T-helper 17 cell (primary cell): ENCODE measurements at places on chromosomes 1 and 21.

DNA sequence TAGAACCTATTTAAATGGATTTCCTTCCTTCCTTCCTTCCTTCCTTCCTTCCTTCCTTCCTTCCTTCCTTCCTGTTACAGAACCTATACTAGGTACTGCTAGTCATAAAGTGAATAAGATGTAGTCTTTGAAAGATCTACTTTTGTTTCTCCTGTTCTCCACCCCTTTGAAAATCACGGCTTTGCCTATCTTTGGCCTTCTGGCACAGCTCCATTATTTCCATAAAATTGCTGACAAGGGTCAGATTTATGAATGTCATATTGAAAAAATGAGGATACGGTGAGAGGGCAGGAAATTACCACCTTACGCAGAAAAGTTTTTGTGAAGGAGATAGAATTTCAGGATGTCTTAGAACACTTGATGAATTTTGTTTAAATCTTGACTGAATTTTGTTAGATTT is 18.1 kb upstream of the HMCN1 start:
- no peak for DNase-seq

DNA sequence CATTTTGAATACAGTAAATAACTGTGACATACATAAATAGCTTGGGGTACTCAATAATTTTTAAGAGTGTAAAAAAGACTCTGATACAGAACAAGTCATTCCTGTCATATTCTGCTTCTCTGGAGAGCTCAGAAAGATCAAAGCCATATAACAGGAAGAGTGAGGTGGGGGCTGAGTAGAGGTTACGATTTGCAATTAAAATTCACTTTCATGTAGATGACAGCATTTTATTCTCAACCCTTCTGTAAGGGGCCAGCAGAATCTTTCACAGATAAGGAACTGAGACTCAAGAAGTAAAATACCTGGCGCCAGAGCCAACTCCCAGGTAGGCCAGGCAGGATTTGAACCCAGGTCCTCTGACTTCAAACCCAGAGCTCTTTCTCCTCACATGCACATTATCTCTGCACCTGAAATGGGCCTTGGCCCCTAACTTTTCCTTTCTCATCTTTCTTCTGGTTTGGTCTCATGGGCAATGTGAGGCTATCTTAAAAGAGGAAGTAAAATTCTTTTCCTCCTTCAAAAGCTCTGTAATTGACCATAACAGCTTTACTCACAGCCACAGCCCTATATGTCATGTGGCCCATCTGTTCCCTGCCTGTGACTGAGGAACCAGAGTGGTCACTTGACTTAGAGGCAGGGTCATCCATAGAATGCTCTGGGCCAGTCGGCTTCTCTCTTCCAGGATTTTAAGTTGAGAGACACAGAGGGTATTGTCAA is 80.9 kb upstream of the SYT6 start:
- no peak for DNase-seq

- no peak for DNase-seq
Measured at GRCh38 chr1:165259236-165259635, 97.3 kb downstream of the LMX1A start.

GRCh38 chr1:77506771-77507170 is 175.7 kb downstream of the ZZZ3 start:
- no peak for DNase-seq

DNA sequence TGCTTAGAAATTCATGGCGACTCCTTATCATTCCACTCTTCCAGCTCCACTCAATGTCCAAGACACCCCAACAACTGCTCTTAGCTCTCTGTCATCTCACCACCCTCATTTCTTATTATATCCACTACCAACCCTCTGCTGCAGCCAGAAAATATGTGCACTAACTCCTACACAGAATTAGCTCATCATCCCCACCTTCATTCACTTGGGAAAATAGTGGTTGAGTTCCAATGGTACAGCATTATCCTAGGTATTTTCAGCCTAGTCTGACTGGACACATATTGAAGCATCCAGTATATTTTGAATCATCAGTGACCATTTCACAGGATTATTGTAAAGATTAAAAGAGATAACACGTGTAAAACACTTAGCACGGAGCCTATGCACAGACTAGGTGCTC is 16.7 kb upstream of the VSIG8 start:
- DNase-seq = no peak

DNA sequence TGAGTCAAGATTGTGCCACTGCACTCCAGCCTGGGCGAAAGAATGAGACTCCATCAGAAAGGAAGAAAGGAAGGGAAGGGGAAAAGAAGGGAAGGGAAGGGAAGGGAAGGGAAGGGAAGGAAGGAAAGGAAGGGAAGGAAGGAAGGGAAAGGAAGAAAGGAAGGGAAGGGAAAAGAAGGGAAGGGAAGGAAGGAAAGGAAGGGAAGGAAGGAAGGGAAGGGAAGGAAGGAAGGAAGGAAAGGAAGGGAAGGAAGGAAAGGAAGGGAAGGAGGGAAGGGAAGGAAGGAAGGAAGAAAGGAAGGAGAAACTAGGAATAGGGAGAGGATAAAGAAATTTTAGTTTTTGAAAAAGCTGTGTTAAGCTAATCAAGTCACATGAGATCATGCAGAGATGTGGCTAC is 33.4 kb upstream of the NID1 start:
- no peak for DNase-seq

GRCh38 chr1:101356604-101357443 is 120.0 kb downstream of the S1PR1 start:
- no peak for DNase-seq

DNA sequence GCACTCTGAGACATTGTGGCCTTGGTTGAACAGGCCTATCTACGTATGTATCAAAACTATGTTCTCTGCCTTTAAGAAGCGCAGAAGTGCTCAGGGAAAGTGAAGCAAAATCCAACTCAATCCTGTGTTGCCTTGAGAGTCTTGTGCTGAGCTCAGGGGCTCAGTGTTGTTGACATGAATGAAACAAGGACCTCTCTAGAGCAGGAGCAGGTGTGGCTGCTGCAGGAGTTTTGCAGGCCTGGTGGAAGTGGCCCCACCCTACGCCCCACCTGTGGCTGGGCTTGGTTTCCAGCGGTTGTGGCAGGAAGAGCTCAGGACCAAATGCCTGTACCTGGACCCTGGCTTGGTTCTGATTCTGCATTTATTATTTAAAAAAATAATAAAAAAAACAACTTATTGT is 20.9 kb downstream of the CA6 start:
- no peak for DNase-seq
